ENCODE measurements at places on chromosomes 3 and 15.

DNA sequence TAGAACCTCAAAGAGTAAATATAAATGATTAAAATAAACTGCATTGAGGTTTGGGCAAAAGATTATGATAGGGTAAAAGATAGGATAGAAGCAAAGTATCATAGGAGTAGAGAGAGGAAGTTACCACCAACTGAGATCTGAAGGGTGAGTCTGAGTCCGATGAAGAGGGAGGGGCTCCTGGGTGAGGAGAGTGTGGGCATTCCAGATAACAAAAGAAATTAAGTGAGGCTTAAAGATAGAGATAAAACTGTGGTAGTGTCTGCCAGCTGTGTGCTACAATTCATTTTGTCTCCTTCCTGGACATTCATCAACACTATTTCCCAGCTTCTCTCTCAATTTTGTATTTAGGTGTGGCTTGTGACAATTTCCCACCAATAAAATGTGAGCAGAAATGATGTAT is 343.0 kb upstream of the PLSCR5 start:
- DNase-seq: no peak

DNA sequence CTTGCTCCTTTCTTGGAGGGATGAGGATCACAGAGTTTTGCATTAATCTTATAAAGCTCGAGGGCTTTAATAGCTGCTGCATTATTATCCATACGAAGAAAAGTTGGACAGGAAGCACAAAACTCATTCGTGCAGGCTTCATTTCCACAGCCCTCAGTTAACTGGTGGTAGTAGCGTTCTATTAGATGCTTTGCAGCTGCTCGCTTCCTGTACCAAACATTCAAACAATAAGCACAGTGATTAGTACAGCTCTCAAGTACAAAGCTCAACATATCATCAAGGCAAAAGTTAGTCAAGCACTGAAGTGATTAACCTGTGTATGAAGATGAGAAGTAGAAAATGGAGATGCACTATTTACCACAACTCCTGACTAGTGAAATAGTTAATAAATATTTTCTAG is 63.3 kb downstream of the UBE3A start:
- DNase-seq: no peak

DNA sequence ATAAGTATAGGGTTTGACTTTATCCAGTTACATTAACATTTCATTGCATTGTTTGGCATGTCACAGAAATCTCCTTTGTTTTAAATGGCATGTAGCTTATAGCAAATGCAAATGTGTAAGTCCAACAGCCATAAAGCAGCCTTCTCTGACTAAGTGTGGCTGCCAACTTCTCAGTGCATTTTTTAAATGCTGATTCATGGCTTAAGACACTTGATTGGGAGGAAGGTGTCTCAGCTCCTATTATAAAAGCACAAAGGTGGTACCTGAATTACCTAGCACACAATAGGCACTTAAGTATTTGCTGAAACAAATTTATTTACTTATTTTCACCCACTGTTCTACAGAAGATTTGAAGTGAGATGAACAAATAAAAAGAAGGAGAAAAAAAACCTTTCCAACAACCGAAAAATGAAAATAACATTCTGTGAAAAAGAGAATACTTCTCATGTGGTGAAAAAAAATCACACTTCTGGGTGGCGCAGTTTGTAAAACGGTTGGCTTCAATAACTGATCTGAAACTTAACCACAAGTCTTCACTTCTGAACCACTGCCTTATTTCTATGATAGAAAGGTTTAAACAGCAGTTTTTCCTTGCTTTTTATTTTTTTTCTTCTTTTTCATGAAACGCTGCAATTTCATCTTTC is 105.5 kb upstream of the ICE2 start:
- DNase-seq: no peak

GRCh38 chr3:25513642-25514266 is 85.7 kb downstream of the RARB start:
- DNase-seq: peak; percentile 45

DNA sequence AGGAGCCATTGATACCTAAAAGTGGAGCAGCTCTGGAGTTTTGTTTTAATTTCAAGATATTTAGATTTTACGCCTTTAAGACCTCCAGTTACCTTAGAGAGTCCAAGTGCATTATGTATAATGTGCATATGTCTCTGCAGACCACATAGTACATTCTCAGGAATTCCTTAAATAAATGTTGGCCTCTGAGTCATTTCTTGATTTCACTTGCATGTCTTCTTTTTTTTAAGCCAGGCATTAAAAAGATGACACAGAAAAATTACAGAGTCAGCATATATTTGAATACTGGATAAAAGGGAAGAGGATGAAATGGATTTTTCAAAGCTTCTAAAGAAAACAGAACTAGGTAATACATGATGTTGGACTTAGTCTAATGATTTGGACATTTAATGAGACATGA is 125.2 kb downstream of the TMCO5A start:
- DNase-seq: no peak

DNA sequence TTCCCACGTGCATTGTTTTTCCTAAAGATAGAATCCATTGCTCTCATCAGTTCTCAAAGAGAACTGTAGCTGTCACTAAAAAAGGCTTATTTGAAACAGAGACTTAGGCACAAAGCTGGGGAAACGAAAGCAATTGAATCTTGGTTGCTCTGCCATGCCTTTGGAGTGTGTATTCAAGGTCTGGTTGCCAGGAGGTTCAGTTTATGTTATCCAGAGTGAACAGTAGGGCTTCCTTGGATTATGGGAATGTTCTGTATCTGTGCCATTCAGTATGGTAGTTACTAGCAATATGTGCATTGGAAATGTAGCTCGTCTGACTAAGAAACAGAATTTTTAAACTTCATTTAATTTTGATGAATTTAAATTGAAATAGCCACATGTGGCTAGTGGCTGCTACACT is 50.6 kb downstream of the CLSTN2 start:
- no peak for DNase-seq

GRCh38 chr15:89756897-89757296 is 5.8 kb upstream of the MESP1 start:
- DNase-seq: no peak

DNA sequence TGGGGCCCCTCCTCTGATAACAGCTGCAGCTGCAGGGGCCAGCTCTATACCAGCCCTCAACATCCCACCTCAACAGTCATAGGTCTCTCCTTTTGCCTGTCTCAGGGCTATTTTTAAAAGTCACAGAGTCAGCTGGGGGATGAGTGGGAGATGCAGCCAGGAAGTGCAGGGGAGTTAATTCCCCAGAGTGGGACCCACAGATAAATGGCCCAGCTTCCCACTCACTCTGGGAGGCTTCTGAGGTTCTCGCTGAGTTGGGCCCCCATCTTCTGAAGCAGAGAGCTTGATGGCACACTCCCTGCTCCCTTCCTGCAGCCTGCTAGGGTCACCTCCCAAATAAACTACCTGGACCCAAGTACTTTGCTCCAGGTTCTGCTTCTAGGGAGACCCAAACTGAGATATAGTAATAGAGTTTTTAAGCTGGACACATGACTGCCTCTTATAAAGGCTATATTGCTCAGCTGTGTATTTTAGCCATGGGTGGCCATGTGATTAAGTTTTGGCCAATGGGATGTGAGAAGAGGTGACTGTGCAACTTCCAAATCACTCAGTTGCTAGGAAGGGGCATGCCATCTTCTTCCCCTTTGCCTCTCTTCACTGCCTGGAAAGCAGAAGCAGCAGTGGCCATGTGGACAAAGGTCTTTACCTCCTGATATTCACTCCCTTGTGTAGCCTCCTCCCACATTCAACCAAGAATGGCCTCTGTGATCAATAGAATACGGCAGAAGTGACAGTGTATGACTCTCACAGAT is 15.5 kb upstream of the VIPR1 start:
- no peak for DNase-seq

GRCh38 chr3:141498598-141499223 is 11.9 kb downstream of the RASA2 start:
- no peak for DNase-seq

GRCh38 chr3:72181251-72181650 is 396.3 kb upstream of the PROK2 start:
- DNase-seq: no peak

DNA sequence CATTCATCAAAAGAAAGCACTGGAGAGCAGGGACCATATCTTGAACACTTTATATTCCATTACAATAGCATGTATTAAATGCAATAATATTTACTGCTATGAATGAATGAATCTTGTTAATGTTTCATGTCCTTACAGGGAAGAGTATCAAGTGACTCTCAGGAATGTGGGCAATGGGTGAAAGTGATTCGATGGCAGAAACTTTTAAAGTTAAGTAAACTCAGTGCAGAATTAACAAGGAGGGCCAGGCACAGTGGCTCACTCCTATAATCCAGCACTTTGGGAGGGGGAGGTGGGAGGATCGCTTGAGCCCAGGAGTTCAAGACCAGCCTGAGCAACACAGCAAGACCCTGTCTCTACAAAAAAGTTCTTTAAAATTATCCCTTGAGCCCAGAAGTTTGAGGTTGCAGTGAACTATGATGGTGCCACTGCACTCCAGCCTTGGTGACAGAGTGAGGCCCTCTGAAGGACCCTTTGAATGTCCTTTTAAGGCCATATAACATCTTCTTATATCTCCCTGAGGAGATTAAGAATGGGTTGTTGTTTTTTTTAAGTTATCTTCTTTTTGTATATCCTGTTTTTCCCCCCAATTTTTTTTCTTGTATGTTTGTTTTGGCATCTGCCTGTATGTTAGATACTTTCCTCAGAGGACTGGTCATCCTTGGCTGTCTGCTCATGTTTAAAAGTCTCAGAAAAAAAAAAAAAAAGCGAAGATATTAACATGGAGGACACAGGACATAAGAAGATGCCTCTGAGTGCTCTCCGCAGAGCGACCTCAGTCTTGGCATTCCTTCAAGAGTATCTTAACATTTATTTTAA is 9.6 kb upstream of the FSIP1 start:
- DNase-seq: no peak

- peak; percentile 86 for DNase-seq
These were observed 6.9 kb upstream of the MEIS2 start for GRCh38 chr15:37107071-37107743.

- DNase-seq: peak; percentile 23
These were observed 366.5 kb downstream of the GAP43 start for GRCh38 chr3:115989684-115990421.

DNA sequence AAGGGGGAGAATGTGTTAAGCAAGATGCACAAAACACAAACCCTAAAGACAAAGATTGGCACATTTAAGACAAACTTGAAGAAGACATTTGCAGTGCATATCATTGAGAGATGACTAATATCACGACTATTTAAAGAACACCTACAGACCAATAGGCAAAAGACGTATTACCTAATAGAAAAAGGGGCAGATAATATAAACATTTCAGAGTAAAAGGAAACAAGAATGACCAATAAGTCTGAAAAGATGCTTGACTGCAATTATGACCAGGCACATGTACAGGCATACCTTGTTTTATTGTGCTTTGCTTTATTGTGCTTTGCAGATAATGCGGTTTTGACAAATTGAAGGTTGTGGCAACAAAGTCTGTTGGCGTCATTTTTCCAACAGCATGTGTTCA is 4.9 kb downstream of the HACD3 start:
- DNase-seq: no peak

GRCh38 chr15:74816624-74817369 is 4.2 kb downstream of the LMAN1L start:
- peak; percentile 78 for DNase-seq

GRCh38 chr3:123096731-123097130 is 29.9 kb downstream of the PDIA5 start:
- no peak for DNase-seq

GRCh38 chr3:108946292-108947285 is 7.1 kb downstream of the GUCA1C start:
- DNase-seq: peak; percentile 46

- DNase-seq: no peak
These were observed 52.1 kb downstream of the TASOR start for GRCh38 chr3:56630966-56631365.

DNA sequence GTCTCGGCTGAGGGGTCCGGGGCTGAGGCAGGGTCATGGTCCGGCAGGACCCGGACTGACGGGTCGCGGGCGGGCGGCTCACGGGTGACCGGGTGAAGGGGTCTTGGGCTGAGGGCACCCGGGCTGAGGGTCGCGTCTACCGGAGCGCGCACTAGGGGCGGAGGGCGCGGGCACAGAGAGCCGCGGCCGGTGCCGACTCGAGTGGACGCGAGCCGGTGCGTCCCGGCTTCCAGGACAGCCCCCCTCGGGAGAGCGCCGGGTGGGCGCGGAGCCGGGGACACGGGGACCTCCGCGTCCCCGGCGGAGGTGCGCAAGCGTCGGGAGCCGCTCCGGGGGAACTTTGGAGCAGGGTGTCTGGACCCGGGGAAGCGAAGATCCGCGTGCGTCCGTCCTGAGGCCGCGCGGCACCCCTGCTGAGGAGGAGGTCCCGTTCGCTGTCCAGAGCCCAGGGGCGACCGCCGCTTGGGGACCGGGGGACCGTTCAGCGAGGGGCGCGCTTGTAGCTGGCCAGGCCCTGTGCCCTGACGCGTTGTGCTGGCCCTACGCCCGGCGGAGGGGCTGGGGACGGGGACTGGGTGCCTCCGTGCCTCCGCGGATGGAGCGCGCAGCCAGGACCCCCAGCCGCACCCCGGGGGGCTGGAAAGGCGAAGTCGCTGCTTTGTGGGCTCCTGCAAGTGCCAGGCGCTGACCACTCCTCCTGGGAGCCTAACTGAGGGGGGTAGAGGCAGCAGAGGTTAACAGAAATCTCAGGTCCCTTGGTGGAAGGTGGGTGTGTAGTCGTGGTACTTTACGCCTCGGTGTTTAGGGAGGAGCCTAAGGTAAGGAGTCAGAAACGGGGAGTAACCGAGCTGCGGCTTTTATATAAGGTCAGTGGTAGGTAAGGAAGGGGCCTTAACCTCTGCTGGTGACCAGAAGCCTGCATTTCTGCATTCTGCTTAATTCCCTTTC is at the start of gene PPARG:
Gene PPARG, plus strand, starts transcription at position 889 of the 948 bp plus-strand sequence. CDS start 90,642 bp downstream, outside the sequence.
- DNase-seq: peak; percentile 26

- peak; percentile 29 for DNase-seq
These were observed 340.8 kb upstream of the DPH6 start for GRCh38 chr15:35886765-35887164.

DNA sequence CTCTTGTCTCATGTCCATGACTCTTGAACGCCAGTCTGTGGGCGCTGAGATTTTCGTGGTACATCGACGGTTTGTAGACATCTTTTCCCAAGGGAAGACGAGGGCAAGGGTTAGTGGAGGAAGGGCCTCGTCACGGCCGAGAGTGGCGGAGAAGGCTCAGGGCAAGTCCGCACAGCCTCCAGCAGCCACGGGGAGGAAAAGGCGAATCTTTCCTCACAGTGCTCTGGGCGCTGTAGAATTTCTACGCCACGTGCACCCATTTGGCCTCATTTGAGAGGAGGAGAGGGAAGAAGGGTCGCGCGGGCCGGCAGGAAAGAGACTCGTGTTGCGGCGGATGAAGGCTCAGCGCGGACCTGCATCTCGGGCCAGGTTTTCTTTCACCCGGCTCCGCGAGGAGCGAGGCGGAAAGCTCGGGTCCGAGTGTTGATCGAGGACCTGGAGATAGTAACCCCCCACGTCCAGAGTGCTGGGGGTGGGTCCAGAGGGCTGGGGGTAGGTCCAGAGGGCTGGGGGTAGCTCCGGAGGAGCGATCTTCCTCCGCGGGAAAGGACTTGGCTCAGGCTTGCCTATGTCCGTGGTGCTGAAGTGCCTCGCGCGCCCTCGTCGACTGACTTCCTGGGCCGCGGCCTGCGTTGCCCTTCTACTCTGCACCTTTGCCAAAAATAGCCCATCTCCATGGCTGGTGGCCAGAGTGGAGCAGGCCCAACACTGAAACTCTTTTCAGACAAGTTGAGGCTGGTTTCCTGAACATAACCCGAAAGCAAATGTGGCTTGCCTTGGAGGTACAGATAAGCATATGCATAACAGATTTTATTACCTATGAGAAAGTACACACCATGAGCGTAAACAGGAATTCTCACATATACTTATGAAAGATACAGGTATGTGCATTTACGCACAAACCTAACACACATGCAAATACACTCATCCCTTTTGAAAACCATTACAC is 1.1 kb downstream of the SLC35G2 start:
- peak; percentile 79 for DNase-seq
